Heart right ventricle (tissue), 16 donors: ENCODE measurements at places on chromosomes 2 and 18.
A peak's percentile ranks its signal among the peaks of the same experiment; 100 is the strongest.

- no peak for DNase-seq
Observed at GRCh38 chr2:54903736-54904554, 146.3 kb downstream of the RTN4 start.

DNA sequence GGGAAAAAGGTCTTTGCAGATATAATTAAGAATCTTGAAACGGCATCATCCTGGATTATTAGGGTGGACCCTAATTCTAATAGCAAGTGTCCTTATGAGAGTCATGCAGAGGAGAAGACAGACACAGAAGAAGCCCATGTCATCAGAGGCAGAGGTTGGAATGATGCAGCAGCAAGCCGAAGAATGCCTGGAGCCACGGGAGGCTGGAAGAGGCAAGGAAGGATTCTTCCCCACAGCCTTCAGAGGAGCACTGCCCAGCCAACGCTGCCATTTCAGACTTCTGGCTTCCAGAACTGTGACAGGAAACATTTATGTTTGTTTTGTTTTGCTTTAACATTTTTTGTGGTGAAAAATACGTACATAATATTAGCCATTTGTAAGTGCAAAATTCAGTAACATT is 72.3 kb downstream of the MCFD2 start:
- no peak for DNase-seq

- peak; percentile 26 for DNase-seq
Observed at GRCh38 chr2:191951832-191952231, 104.9 kb upstream of the CAVIN2 start.

DNA sequence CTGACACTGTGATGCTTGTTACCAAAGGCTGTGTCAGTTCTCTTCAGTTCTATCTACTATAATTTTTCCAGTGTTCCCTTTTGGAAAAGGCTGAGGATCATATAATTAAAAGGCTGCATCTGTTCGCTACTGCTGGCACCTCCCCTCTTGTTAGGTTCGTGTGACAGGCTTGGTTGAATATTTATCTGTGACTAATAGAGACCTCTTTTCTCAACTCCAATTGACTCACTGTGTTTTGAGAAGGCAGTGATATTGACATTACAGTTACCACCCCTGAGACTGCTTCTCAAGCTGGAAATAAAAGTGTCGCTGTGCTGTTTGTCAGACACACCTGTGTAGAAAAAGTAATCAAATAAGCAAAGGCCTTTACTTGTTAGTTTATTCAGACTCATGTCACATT is 205.5 kb upstream of the KCNH7 start:
- no peak for DNase-seq

DNA sequence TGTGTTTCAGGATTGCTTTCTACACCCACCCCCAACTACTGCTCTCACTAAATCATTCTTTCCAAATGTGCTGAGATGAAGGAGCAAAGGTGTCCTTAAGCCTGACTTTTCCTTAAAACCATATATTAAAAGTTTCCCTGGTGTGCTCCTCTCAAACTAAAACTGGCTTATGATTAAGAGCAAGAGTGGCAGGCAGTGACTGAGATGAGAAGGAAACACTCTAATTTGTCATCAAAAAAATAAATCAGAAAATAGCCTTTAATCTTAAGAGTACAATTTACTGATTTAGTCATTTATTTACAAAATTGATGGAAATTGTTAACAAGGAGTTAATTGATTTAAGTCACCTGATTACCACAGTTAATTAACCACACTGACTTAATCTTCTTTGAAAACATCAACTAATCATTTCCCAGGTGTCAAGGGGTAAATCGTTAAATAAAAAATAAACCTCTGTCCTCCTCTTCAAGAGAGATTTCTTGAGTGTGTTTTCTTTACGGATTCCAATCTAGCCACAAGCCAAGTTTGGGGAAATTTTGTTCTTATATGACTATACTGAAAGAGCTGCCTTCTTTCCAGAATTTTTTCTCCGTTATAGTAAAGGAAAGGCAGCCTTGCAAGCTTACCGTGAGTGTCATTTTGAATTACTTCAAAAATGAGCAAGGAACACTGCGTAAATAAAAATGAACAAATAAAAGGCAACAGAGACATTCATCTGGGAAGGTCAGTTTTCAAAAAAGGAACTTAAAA is 17.4 kb downstream of the LRP2 start:
- DNase-seq: no peak

DNA sequence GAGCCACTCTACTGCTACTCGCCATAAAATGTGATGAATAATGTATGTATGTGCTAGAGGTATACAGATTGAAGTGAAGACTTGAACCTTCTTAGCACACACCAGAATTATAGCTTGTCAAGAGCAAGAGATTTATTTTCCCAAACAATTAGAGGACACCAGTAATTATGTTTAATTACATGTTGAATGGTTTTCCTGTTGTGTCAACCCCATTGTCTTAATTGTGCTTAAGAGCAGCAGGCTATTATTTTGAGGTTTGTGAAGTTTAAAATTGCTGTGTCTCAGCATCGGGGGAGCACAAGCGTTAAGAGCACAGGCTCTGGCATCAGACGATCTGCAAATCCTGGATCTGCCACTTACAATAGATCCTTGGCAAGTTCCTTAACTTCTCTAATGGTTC is 29.0 kb downstream of the KIF5C start:
- DNase-seq: no peak

GRCh38 chr2:143410082-143410897 is 281.1 kb downstream of the ARHGAP15 start:
- no peak for DNase-seq

- DNase-seq: no peak
Observed at GRCh38 chr2:129070663-129071062, 752.0 kb upstream of the HS6ST1 start.

DNA sequence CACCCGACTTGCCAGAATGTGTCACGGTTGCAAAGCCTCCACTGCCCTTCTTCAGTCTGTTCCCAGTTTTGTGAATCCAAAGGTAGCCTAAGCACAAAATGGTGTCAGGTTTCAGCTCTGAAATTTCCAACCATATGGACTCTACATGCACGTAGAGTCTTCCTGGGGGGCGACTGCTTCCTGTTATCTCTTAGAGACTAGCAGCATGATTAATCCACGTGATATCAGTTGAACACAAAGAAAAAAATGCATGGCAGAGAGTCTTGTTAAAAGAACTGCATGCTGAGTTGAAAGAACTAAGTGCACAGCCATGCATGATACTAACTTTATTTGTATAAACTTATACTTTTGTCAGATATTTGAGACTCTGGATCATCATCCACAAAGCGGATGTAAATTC is 404.4 kb downstream of the SOCS6 start:
- no peak for DNase-seq
